GM12865 (cell line): ENCODE measurements at places on chromosomes 11 and 22.

GRCh38 chr11:32310214-32310601, 125.1 kb downstream of the WT1 start:
- DNase-seq: no peak

GRCh38 chr11:117187799-117188481, 9.4 kb downstream of the SIDT2 start:
- no peak for DNase-seq

DNA sequence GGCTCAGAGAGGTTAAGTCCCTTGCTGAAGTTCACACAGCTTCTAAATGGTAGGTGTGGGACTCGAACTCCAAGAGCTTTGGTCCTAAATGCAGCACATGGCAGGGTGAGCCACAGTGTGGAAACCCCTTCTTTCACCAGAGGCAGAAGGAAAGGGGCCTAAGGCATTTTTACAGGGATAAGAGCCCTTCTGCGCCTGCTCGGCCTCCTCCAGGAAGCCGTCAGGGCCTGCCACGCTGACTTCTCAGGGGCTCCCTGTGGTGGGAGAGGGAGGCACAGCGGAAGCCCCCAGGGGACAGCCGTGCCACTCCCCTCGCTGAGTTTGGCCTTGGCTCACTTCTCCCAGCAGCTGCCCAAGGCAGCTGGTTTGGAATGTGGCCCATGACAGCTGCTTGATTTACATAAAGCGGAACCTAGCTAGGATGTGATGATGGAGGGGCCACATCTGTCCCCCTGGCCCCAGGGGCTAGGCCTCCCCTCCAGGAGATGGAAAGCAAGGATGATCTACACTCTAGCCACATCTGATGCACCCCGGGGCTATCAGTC, 35.4 kb downstream of the CD82 start:
- peak; percentile 67 for DNase-seq

GRCh38 chr11:7651140-7651551, 22.2 kb downstream of the CYB5R2 start:
- DNase-seq: no peak

GRCh38 chr11:127018683-127019279, 18.2 kb upstream of the KIRREL3 start:
- no peak for DNase-seq

DNA sequence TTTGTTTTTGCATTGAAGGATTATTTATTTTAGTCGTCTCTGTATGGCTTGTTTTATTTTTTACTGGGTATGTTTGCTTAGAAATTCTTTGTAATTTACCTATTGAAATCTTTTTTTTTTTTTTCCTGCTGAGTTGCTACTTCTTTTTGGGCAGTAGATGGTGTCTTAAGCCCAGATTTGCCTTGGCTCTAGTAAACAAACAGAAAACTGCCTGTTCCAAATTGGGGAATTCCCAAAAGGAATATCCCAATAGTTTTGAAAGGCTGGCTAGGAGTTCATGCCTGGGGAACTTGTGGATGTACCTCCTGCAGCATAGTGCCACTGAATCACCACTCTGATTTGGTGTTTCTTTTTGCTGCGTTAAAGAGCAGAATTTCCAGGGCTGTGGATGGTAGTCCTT, 17.7 kb downstream of the PAMR1 start:
- DNase-seq: no peak

GRCh38 chr11:119843877-119844276, 114.9 kb upstream of the NECTIN1 start:
- DNase-seq: no peak

DNA sequence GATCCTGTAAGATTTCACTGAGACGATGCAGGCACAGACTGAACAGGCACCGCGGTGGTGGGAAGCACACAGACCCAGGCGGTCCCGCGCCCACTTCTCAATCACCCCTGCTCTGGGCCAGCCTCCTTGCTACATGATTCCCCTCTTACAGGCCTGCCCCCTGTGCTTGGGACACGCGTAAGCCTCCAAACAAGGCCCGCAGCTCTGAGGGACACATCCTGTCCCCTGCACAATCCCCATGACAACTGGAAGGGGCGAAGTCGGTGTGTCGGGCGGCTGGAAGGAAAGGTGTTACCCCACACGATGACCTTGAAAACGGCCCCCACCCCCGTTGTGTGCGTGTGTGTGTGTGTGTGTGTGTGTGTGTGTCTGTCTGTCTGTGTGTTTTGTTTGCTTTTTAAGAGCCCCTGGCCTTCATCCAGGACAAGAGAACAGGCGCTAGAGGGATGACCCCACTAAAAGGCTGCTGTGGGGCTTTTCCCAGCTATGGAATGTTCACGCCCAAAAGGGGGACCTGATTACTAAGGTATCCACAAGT, 13.1 kb downstream of the CELSR1 start:
- no peak for DNase-seq

DNA sequence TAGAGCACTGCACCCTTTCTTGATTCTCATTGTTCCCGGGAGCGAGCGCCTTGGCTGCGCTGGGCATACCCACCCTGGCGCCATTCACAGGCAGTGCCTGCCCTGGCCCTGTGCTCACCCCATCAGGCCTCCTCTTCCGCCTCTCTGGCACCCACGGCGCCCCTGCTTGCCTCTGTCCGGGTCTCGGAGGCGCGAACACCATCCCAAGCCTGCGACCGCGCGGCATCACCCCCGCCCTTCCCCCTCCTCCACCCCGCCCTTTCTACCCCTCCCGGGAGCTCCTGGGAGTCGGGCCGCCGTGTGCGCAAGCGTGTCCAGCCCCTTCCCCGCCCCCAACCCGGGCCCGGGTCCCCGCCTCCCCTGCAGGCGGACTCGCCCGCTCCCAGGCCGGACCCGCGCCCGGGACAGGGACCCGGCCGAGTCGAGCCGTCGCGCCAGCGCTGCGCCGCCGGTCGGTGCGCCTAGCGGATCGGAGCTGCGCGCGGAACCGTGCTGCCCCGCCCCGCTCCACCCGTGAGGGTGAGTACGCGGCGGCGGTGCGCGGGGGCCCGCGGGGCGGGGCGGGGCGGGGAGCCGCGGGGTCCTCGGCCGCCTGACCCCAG, at the start of gene ST3GAL4:
TSS of gene ST3GAL4 (plus strand) at position 363 of the 602 bp plus-strand sequence. CDS start 50,470 bp downstream, outside the sequence.
- peak; percentile 82 for DNase-seq

- DNase-seq: no peak
These were observed 944 bp downstream of the C11orf86 start for GRCh38 chr11:66976028-66976467.

DNA sequence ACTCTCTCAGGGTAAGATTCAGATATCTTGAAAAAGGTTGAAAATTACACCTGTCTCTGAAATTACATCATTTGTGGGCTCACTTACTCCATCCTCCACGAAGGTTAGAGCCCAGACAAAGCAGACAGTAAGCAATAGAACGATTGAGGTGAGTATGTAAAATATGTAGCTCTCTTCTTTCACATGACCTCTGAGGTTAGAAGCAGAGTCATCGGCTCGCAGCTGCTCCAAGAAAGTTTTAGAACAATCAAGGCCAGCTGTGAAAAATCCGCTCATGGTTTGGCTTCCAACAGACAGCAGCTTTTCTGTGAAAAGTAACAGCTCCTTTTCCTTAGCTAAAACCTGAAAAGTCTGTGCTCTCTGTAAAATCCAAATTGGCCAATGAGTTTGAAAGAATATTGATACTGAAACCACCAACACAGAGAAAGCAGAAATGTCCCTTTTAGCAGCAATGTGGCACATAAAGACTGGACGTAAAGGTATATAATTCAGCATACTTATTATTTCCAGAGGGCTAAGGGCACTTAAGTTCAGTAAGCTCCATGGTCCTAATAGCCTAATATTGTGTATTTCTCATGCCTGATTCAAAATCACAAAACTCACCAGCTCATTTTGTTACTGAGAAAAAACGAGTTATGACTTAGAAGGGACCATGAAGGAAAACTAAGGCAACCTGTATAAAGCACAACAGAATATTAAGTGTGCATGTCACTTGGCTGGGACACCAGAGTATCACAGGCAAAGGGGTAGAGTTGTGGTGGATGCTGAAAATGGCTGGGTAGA, 78.2 kb downstream of the FAM76B start:
- peak; percentile 38 for DNase-seq

GRCh38 chr11:36365907-36366306, 69.8 kb downstream of the PRR5L start:
- DNase-seq: no peak
